ENCODE measurements at places on chromosomes 7 and 10.

DNA sequence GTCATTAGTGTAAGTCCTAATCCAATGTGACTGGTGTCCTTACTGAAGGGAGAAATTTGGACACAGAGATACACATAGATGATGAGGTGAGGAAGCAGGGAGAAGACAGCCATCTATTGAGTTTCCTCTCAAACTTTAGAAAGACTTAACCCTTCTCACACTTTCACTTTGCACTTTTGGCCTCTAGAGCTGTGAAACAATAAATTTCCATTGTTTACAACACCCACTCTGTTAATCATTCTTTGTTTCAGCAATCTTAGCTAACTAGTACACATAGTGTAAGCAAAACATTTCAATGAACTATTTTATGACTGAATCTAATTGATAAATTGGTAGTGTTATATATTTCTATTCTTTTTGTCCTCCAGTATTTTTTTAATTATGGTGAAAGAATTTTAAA lies 1092.8 kb upstream of the POT1 start:
- no peak for DNase-seq

DNA sequence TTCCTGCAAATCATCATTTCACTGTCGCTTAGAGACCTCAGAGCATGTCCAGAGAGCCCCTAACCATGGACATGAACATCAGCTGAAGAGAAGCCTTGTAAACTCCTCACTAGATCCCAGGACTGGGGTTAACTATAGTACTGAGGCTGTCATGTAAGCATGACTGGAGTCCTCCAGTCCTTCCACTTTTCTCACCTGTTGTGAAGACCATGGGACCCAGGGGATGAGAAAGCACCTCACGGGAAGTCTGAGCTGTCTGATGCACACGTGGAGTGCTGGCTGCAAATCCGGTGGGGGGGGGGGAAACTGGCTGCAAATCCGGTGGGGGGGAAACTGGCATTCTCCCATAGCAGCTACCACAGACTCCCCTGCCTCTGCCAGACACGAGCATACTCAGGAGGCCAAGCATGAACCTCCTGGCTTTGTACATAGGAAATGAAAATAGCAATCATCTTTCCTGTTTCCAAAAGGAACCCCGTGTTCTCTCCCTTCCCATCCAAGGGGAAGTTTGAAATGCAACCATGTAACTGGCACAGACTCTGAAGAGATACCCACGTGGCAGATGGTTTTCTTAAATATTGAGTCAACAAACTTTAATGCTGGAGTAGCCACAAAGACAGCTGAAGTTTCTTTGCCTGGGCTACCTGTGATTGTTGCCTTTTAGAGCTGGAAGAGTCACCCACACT lies 261.4 kb downstream of the ZMYND11 start:
- no peak for DNase-seq

DNA sequence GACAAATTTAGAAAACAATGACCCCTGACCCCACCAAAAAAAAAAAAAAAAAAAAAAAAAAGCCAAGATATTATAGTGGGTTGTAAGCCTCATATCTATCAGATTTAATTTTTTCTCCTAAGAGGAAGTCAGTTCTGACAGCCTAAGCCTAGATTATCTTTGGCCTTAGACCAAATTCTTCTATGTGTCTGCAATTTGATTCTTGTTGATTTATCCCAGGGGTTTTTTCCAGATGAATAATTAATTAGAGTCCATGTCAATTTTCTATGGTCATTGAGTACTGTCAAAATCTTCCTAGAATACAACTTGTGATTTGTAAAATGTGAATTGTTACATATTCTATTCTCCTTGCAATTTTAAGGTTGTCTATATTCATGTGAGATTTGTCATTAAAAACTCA lies 151.6 kb upstream of the CACNA2D1 start:
- DNase-seq = no peak

- no peak for DNase-seq
Measured at GRCh38 chr10:89649051-89649450, 4.0 kb upstream of the PANK1 start.

DNA sequence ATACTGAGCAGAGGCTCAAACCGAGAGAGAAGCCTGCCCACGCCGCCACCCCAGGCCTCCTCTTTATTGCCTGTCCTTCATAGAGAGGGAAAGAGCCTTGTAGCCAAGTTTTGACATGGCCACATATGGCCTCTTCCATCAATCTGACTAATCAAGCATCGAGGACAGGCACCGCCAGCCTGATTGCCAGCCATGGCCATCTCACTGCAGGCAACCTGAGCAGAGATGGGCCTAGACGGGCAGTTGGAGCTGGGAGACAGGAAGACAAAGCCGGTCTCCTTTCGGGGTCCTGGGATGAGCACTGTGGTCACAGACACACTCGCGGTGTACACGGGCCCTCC lies 67.2 kb downstream of the EBF3 start:
- no peak for DNase-seq

DNA sequence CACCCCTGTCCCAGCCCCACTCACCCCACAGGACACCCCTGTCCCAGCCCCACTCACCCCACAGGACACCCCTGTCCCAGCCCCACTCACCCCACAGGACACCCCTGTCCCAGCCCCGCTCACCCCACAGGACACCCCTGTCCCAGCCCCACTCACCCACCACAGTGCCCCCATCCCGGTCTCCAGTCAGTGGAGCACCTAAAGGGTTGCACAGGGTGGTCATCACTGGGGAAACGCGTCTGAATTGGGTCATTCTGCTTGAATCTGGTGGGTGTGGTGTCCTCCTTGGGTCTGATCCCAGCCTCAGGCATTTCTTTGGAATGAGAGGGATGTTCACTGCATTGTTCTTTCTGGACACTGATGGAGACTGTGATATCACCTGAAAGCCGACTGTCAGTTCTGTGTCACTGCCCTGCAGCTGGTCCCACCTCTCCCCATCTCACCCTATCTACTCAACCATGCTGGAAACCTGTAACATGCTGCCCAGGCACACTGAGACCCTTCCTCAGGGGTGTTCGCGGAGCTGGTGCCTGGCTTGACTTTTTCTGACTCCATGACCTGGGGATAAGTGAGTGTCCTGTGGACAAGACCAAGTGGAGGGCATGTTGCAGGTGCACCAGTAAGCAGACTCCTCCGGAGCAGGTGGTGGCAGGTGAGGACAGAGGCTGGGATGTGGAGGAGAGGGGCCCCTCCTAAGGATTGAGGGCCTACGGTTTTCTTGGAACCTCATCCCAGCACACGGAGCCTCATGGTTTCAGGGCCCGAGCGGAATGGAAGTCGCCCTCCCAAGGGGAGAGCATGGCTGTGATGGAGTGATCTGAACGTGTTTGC lies 262.5 kb upstream of the PPP2R2D start:
- no peak for DNase-seq

- no peak for DNase-seq
Measured at GRCh38 chr7:137073571-137074325, 205.3 kb downstream of the CHRM2 start.

- DNase-seq = no peak
Measured at GRCh38 chr10:29648983-29649268, 14.2 kb upstream of the SVIL start.

GRCh38 chr10:125983656-125984055 lies 87.3 kb downstream of the FANK1 start:
- no peak for DNase-seq

GRCh38 chr10:10826125-10826524 lies 191.5 kb upstream of the CELF2 start:
- DNase-seq = no peak

GRCh38 chr10:93703066-93703465 lies 674 bp upstream of the FRA10AC1 start:
- no peak for DNase-seq

GRCh38 chr7:157121184-157121715 lies 17.5 kb upstream of the UBE3C start:
- DNase-seq = no peak

DNA sequence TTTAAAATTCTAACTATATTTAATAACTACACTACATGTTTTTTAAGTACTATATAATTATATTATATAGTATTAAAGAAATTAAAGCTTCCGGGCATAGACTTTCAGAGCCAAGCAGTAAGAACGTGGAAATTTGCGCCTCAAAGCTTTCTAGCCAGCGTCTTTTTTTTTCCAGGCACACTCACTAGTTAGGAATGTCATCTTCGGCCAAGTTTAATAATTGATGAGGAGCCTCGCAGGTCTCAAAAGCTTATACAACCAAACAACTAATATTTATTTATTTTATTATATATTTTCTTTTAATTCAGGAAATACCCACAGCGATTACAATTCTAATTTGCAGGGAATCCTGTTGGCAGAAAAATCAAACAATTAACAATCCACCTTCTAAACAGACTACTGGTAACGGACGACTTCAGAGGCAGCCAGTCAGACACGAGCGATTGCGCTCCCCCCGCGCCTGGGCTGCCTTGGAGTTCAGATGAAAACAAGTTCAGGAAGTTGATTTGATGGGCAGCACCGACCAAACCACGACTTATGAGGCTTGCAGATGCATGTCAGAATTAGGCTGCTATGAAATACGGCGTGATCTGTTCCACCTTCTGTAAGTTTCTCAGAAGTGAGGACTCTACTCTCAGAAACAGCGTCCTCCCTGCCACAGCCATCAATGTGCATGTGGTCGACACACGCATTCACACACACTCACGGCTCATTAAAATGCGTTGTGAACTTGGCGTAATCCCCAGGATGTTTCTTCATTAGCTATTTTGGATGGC lies 431.8 kb upstream of the MGMT start:
- no peak for DNase-seq

DNA sequence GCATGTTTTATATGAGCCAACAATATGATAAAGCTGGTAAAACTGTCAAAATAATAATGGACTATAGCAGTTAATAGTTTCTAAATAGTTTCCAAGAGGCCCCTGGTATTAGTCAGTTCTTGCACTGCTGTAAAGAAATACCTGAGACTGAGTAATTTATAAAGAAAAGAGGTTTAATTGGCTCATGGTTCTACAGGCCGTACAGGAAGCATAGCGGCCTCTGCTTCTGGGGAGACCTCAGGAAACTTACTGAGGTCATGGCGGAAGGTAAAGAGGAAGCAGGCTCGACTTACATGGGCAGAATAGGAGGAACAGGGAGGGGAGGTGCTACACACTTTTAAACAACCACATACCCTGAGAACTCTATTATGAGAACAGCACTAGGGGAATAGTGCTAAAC lies 104.6 kb downstream of the PPP1R9A start:
- no peak for DNase-seq

GRCh38 chr7:24717694-24718320 lies 39.5 kb downstream of the GSDME start:
- DNase-seq = no peak

GRCh38 chr7:74718336-74718735 lies 55.5 kb upstream of the NCF1 start:
- no peak for DNase-seq

- no peak for DNase-seq
Measured at GRCh38 chr10:71317739-71318138, 1.3 kb upstream of the SLC29A3 start.

GRCh38 chr7:29561271-29561670 lies 2.4 kb upstream of the PRR15 start:
- no peak for DNase-seq

DNA sequence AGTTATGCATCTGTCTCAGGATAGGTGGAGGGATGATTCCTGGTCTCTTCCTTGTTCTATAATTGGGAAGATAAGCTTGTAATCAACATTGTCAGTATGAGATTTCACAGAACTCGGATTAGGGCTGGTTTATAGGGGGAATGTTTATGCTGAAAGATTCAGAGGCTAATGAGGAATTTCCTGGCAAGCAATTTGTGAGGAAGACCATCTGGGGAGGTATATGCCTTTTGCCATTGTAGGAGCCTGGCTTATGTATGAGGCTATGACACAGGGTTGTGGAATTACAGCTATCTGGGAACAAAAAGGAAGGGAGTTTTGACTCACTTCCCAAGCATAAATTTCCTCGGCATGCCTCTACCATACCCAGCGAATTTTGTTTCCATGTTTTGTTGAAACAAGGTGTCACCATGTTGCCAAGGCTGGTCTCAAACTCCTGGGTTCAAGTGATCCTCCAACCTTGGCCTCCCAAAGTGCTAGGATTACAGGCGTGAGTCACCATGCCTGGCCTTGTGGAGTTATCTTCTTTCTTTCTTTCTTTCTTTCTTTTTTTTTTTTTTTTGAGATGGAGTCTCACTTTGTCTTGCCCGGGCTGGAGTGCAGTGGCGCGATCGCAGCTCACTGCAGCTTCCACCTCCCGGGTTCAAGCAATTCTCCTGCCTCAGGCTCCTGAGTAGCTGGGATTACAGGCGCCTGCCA lies 1.6 kb upstream of the COPS6 start:
- no peak for DNase-seq

DNA sequence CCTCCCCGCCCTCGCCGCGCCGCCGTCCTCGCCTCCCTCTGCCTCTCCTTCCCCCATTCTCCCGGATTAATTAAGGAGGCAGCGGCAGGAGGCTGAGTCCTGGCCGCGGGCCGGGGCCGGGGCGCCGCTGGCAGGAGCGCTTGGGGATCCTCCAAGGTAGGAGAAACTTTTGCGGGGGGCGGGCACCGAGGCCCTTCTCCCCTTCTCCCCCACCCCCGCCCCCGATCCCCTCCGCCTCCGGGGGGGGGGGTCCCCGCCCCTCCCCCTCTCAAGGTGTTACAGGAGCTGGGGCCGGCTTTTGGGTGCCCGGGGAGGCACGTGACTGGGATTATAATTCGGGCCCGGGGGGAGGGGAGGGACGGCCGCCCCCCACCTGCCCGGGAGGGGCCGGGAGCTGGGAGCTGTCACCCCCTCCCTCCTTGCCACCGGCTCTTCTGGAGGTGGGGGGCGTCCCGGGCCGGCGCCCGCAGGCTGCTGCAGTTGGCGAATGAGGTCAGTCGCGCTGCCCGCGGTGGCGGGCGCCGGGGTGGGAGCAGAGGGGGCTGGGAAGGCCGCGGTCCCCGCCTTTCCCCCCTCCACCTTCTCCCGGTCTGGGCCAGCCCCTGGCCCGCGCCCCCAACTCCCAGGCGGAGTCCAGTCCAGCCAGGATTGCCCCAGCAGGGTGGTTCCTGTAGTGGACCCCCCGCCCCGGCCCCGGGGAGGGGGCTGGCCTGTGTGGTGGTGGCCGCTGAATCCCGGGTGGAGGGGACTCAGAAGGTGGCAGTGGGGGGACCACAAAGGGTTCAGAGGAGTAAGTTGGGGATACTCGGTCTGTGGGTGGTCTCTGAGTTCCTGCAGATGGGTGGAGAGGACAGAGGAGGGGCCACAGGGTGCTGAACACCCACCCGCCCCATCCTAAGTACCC lies 567 bp downstream of the GTF2IRD1 start:
- no peak for DNase-seq

- no peak for DNase-seq
Measured at GRCh38 chr10:132059760-132060508, 5.8 kb upstream of the JAKMIP3 start.

- DNase-seq = no peak
Measured at GRCh38 chr7:79149831-79150230, 303.6 kb downstream of the MAGI2 start.

DNA sequence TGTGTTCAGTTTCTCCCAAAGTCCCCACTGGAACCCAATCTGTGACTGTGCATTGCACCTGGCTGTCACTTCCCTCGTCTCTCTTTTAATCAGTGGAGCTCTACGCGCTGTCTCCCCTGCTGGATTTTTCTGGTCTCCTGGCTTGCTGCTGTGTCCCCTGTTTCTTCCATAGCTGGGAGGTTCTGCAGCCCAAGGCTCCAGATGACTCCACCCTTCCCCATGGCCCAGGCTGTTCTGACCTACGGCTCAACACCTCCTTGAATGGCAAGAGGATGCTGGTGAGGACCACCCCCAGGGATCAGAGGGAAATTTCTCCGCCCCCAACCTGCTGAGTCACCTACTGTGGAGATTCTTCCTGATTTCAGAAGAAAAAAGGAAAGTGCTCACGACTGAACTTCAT lies 961.4 kb upstream of the ZNF722 start:
- DNase-seq = no peak

GRCh38 chr7:12315049-12315448 lies 88.6 kb downstream of the VWDE start:
- no peak for DNase-seq

GRCh38 chr10:89684604-89685003 lies 16.8 kb upstream of the KIF20B start:
- no peak for DNase-seq
